NCI-H187 treated with DMSO at 0.1 percent for 48 hours (cell line): ENCODE measurements at places on chromosomes 16 and 17.

DNA sequence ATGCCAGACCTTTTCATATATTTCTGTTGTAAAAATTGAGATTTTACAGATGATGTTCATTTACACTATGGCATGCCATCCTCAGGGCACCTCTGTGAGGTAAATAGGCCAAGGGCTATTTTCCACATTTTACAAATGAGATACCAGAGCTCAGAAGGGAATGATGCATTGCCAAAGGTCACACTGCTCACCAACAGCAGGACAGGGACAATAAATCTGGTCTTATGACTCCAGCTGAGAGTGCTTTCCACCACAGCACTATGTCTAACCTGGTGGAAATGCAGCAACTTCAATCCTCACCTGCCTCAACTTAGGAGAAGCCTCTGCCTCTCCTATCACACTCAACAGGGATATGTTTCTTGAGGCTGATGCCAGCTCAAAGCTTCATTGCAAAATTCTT is 40.6 kb downstream of the GRIN2A start:
- no peak for DNase-seq

GRCh38 chr17:74770498-74771318 is 5.4 kb downstream of the NAT9 start:
- DNase-seq, result no peak

GRCh38 chr16:56247018-56247417 is 55.7 kb downstream of the GNAO1 start:
- DNase-seq, result no peak

DNA sequence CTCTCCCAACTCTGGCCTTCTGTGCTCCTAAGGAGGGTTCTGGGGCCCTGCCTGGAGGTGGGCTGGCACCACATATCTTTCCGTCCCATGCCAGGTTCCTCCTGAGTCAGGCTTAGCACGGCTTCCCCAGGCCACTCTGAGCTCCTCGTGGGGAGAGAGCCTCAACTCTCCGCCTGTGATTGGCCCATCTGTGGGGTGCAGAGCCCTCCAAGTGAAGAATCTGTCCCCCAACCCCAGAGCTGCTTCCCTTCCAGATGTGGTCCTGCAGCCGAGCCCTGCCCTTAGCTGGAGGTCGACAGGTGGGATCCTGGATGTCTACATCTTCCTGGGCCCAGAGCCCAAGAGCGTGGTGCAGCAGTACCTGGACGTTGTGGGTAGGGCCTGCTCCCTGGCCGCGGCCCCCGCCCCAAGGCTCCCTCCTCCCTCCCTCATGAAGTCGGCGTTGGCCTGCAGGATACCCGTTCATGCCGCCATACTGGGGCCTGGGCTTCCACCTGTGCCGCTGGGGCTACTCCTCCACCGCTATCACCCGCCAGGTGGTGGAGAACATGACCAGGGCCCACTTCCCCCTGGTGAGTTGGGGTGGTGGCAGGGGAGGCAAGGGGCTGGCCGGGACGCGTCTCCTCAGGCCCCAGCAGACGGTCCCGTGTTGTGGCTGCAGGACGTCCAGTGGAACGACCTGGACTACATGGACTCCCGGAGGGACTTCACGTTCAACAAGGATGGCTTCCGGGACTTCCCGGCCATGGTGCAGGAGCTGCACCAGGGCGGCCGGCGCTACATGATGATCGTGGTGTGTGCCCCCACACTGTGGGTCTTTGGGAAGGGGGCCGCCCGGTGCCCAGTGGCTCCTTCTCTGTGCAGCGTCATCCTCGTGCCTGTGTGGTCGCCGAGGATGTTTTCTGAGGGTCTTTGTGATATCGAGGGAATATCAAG is 6.9 kb downstream of the GAA start:
- DNase-seq, result no peak
